ENCODE measurements at places on chromosomes 7 and 10.

GRCh38 chr10:62796896-62797295 lies 7.6 kb upstream of the ADO start:
- no peak for DNase-seq

DNA sequence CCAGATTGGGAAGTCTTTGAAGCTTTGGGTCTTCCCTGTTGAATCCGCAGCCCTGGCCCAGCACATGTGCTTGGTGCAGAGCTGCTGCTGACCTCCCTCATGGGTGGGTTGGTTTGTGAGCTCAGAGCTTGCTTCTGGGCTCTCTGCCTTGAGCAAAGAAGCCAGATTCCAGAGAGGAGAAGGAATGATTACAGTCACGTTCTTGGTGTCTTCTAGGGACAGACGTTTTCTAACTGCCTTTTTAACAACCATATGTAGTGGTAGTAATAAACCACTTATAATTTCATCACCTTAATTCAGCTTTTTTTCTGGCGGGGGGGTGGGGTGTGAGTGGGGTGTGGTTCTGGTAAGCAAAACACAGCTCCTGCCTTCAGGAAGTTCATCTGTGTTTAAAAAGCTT lies 39.5 kb downstream of the LRMDA start:
- no peak for DNase-seq

DNA sequence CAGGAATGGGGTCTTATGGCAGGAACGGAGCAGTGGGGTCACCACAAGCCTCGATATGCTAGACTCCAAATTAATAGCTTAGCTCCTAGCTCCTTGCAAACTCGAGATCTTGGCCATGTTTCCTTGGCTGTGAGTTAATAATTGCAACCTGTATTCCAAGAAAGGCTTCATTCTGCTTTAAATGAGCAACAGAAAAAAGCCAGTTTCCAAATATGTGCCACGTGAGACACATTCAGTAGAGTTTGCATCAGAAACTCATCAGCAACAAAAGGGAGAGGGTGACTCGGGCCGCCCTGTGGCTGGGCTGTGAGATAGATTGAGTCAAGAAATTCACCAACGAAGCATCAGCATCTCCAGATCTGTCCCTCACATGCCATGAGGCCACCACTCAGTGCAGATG lies 112.0 kb downstream of the NPTX2 start:
- no peak for DNase-seq

- no peak for DNase-seq
Measured at GRCh38 chr7:136143271-136143670, 166.1 kb upstream of the MTPN start.

GRCh38 chr7:867406-868188 lies 8.8 kb upstream of the GET4 start:
- no peak for DNase-seq

DNA sequence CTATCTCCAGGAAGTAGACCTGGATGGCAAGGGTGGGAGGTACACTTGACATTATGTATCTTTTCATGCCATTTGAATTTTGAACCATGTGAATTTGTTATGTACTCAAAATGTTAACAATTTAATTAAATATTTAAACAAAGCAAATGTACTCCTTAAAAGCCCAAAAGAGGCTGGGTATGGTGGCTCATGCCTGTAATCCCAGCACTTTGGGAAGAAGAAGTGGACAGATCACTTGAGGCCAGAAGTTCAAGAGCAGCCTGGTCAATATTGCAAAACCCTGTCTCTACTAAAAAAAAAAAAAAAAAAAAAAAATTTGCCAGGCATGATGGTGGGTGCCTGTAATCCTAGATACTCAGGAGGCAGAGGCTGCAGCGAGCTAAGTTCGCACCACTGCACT lies 136.9 kb upstream of the ASAH2 start:
- DNase-seq: no peak

- DNase-seq: no peak
Measured at GRCh38 chr10:92712016-92712889, 22.5 kb downstream of the HHEX start.

DNA sequence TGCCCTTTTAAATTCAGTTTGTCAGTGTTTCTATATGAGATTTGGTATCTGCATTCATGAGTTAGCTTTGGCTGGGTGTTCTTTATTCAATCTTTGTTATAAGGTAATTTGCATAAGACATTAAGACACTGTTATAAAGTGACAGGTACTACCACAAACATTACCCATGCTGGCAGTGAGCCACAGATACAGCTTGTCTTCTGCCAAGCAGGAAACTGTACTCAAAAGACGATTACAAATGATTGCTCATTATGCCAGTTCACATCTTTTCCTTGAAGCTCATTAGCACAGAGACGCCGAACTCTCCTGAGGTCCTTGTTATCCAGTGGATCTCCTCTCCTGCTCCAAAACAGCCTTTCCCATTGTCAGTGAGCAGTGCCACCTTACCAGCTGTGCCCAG lies 30.4 kb downstream of the AMPH start:
- no peak for DNase-seq

Data from T-cell (primary cell).